AG20443 (cell line): ENCODE measurements at places on chromosomes 3 and 15.
A peak's percentile ranks its signal among the peaks of the same experiment; 100 is the strongest.

- no peak for DNase-seq
These were observed 1069.1 kb upstream of the ALCAM start for GRCh38 chr3:104297617-104298016.

GRCh38 chr15:57010724-57011123, 92.3 kb downstream of the TCF12 start:
- DNase-seq: no peak

- DNase-seq: no peak
These were observed 490.1 kb upstream of the ARRDC4 start for GRCh38 chr15:97470417-97470816.

GRCh38 chr3:12869035-12869621, 27.8 kb upstream of the RPL32 start:
- no peak for DNase-seq

DNA sequence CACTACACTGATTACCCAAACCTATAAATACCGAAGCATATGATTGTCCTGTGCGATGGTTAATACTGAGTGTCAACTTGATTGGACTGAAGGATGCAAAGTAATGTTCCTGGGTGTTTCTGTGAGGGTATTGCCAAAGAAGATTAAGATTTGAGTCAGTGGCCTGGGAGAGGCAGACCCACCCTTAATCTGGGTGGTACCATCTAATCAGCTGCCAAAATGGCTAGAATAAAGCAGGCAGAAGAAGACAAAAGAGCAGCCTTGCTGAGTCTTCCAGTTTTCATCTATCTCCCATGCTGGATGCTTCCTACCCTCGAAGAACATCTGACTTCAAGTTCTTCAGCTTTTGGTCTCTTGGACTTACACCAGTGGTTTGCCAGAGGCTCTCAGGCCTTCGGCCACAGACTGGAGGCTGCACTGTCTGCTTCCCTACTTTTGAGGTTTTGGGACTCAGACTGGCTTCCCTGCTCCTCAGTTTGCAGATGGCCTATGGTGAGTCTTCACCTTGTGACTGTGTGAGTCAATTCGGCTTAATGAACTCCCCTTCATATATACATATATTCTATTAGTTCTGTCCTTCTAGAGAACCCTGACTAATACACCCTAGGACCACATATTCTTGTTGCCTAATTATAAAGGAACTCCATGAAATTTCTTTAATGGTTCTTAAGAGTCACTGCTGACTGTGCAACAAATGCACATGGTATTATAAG, 31.7 kb downstream of the CSNK1G1 start:
- no peak for DNase-seq

- no peak for DNase-seq
These were observed 35.4 kb downstream of the FXR1 start for GRCh38 chr3:180947761-180948390.

GRCh38 chr3:160401291-160402095, 2.0 kb downstream of the SMC4 start:
- DNase-seq: peak; percentile 17

DNA sequence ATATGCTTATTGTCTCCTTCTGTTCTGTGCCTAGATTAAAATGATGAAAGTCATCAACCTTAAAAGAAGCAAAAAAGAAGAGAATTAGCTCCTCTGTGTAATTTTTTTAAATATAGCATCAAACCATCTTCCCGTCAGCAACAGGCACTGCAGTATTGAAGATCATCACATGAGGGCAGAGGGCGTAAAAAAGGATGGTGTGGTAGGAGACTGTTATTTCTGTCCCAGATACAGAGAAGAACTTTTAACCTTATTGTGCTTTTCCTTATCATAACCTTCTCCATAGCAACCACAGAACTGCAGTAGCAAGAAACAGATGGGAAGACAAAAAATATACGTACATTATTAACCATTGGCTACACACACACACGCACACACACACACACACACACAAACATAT, 88.8 kb downstream of the IGSF11 start:
- DNase-seq: no peak

- DNase-seq: no peak
These were observed 25.4 kb upstream of the MBNL1 start for GRCh38 chr3:152243301-152243711.

DNA sequence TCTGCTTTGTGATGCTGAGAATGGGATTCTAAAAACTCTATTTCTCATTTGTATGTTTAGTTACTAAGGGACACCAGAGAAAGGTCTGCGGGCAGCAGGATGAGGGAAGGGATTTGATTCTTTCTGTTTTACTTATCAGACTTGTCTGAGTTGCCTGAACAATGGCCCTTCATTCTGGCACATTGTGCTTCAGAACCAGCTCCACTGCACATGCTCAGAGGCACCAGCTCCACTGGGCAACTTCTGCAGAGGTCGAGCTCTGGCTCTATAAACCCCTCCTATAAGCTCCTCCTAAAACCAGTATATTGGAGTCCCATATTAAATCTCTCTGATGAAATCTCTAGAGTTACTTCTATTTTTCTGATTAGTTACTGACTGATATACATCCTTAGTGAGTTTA, 453.2 kb upstream of the CDIN1 start:
- DNase-seq: no peak

- DNase-seq: no peak
These were observed 62.5 kb downstream of the FAM43A start for GRCh38 chr3:194748225-194748624.

DNA sequence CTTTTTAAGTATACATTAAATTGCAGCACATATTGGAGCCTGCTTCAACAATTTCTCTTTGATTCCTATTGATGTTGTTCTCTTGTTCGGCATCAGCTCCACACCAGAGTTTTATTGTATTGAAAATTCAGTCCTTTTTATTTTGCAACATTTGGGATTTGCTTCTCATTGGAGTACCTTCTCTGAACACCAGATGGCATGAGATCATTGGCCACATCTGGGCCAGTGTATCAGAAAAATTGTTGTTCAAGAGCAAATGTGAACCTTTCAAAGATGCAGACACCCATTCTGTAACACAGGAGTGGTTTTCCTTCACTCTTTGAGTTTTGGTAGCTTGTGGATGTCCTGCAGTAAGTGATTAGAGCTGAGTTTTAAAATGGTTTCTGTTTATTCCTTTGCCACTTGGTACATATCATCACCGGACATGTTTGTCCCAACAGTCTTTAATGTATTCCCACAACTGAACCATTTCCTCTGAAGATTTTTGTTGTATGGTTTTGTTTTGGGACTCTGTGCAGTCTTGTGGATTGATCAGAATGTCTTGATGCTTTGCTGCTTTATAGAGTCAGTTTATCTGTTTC, 96.1 kb downstream of the MCTP2 start:
- peak; percentile 62 for DNase-seq

GRCh38 chr3:86578071-86578470, 412.9 kb downstream of the VGLL3 start:
- no peak for DNase-seq

DNA sequence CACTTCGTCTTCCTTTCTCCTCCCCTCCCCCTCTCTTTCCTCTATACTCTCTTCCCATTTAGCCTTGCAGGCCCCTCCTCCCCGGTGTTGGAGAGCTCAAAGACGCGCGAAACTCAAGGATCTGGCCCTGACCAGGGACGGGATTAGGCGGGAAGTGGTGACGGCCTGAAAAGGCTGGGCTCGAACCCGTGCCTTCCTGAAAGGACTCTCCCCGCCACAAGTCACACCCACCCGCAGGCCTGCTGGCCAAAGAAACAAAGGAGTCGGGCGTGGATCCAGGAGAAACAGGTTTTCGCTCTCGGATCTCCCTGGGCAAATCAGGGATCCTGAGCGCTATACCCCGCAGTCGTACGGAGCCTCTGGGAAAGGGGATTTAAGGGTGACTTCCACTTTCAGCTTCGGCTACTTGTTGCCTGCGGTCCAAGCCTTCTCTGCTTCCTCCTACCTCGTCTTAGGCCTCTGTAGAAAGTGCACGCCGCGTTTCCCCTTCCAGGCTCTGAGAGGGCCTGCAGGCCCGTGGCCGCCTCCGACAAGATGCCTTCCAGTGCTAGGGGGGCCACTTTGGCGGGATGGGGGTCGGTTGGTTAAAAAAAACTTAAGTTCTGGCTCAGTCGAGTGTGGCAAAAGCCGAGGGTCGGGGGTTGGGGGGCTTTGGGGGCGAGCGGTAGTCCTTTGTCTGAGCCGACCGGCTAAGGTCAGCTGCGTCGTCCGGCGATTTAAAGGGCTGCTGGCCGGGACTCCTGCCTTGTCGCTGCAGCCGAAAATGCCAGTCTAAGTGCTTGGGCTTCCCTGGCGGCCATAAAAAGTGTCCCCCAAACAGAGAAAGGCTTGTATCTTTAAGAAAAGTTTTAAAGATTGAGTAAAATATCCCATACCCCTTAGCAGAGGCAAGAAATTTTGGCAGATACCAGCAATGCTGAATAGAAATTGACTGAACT, 8.2 kb downstream of the ZIC4 start:
- no peak for DNase-seq

DNA sequence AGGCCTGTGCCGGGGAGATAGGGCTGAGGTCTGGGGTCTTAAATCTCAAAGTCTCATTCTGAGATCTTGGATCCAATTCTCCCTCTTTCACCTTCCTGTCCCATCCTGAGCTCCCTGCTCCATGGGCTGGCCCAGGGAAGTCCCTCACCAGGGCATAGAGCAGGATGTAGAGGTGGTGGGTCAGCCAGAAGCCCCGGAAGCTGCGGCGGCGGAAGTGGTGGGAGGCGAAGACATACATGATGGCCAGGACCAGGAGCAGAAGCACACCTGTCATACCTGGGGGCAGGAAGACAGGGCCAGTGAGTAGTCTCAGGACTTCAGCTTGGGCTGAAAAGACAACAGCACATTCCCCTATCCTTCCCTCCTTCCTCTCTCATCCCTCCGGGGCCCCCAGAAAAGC, 16.5 kb downstream of the DUOX2 start:
- no peak for DNase-seq

DNA sequence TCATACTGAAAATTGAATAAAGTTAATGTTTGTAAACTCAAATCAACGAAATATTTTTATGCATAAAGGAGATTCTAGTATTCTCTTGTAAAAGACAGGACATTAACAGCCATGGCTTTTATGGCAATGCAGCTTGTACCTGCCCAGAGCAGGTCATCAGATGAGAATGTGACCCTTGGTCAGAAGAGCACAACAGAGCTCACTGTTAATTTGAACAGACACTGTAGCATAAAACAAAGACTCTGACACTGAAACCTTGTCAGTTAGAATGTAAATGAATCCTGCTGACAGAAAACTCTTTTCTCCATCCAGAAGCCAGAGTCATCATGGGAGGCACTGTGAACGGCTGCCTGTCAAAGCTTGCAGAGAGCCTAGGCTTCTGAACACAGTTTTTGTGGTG, 410.6 kb downstream of the RAP2B start:
- DNase-seq: no peak

DNA sequence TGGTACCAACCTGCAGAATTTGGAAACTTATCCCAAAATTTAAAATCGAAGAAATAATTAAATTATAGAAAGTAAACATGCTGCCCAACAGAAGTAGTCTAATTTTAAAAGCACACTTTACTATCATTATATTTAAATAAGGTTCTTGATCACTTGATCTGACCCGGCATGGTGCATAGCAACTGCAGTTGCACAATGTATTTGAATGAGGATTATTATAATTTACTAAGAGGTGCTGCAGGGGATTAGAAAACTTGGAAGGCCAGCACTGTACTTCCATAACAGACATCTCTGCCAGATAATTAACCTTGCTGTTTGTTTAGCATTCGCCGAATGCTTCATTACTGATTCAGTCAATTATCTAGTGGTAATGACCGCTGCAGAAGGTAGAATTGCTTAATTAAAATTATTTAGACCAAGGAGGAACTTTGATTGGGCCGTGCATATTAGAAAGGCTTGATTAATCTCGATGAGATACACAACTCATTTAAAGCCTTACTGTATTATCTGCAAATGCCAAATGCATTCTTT, 971.6 kb downstream of the ZPLD1 start:
- DNase-seq: no peak

DNA sequence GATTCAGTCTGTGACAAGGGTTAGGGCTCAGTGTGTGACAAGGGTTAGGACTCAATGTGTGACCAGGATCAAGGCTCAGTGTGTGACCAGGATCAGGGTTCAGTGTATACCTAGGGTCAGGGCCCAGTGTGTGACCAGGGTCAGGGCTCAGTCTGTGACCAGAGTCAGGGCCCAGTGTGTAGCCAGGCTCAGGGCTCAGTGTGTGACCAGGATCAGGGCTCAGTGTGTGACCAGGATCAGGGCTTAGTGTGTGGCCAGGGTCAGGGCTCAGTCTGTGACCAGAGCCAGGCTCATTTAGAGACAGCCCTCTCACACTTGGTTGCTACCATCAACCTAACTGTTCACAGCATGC, 24.2 kb downstream of the LOXL1 start:
- DNase-seq: no peak

DNA sequence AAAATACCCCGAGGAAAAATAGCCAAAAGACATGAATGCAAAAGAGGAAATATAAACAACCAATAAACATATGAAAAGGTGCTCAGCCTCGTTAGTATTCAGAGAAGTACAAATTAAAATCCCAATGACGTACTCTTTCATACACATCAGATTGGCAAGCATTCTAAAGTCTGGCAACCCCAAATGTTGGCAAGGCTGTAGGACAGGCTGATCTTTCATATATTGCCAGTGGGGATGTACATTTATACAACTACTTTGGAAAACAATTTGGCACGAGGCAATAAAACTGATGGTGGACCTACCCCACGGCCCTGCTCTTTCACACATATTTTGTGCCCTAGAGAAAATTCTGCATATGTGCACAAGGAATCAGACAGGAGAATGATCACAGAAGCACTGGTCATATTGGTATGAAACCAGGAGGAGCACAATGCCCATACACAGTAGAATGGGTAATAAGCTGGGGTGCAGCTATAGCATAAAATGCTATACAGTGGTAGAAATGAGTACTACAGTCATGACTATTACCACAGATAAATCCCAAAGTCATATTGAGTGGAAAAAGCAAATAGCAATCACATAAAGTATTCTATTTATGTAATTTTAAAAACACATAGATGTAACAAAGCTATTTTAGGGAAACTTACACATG, 176.0 kb upstream of the SLC24A5 start:
- no peak for DNase-seq

- DNase-seq: peak; percentile 46
These were observed 153.8 kb downstream of the RAP2B start for GRCh38 chr3:153315781-153316180.

GRCh38 chr3:160027541-160028195, 39.0 kb downstream of the IL12A start:
- peak; percentile 69 for DNase-seq

GRCh38 chr15:95681836-95682544, 648.5 kb upstream of the NR2F2 start:
- DNase-seq: no peak

GRCh38 chr3:171192176-171192854, 165.8 kb upstream of the SLC2A2 start:
- peak; percentile 30 for DNase-seq

- DNase-seq: no peak
These were observed 1.9 kb downstream of the TOP2B start for GRCh38 chr3:25662736-25663320.

GRCh38 chr15:101210466-101210865, 41.4 kb downstream of the CHSY1 start:
- no peak for DNase-seq

GRCh38 chr3:147298511-147298982, 107.8 kb downstream of the ZIC4 start:
- peak; percentile 80 for DNase-seq
